NCI-H146 (cell line): ENCODE measurements at places on chromosomes 1 and 21.

DNA sequence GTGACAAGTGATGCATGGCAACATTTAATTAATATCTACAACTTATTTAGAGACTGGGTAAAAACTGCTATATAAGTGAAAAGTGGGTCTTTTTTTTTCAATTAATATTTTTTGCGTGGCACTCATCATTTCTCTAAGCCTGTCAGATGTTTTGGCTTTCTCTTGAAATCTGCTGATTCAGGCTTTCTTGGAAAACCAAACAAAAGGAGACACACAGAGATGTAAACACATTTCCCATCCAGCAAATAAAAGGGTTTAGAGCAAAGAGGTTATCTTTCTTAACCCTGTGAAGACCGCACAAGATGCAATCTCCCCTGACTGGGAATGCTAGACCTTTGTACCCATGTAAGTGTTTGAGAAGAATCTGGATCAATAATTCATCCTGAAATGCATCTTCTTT, 48.7 kb upstream of the PLXNA2 start:
- no peak for DNase-seq

DNA sequence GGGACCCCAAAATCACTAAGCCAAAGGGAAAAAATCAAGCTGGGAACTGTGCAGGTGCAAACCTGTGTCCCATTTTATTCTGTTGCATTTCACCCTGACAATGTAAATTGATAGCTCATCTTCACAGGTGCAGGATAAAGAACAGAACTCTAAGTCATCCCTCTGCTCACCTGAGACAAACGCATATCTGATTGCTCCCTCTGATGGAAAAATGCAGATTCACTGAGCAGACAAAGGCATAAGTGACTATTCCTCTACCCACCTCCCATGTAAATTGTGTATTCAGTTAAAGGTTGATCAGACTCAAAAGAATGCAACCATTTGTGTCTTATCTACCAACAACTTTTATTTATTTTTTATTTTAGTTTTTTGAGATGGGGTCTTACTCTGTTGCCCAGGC, 644.2 kb downstream of the PTPRU start:
- DNase-seq = no peak

- no peak for DNase-seq
These were observed 33.1 kb downstream of the LPAR3 start for GRCh38 chr1:84859866-84860265.

DNA sequence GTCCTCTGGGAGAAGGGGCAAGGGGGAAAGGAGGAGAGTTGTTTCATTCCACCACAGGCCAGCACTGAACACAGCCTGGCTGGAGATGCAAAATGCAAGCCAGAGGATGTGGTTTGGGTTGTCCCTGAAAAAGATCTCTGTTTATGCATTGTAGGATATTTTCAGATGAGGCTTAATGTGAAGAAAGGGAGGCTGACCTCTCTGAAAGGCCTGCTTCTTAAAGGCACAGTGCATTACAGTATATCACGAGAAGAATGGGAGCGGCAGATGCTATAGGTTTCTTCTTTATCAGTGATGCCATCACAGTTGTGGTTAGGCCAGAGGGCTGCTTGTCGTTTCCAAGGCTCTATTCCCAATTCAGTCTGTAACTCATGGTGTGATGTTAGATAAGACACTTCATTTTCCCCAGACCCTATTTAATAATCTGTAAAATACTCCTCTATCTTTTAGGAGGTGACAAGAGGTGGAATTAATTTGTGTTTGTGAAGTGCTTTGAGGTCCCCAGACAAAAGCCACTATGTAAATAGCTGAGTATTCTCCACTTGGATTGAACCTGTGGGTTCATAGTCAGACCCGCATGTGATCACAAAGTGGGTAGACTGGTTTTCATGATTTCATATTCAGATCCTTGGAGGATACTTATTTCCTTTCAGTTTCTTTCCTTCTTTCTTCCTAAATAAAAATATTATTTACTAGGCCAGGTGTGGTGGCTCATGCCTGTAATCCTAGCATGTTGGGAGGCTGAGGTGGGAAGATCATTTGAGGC, 76.5 kb upstream of the WDR26 start:
- no peak for DNase-seq

DNA sequence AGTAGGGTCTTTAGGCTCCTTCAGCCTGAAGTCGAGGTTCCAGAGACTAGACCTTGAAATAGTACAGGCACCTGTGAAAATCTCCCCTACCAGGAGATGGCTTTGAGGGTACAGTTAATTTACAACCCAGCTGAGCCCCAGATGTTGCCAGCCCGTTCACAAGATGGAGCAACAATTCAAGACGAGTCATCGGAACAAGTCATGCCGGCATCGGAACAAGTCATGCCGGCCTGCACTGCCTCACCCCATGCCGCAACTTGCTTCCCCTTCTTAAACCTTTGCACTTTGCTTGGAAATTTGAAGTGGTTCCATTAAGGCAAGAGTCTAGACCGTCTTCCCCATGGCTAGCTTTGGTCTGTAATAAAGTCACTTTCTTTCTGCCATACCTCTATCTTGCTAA, 16.0 kb downstream of the HHAT start:
- no peak for DNase-seq

GRCh38 chr1:65230731-65231481, 78.4 kb upstream of the DNAJC6 start:
- no peak for DNase-seq

- DNase-seq = no peak
These were observed 930 bp downstream of the CDC14A start for GRCh38 chr1:100353071-100353801.

- DNase-seq = no peak
These were observed 52.0 kb upstream of the IVNS1ABP start for GRCh38 chr1:185368913-185369491.

DNA sequence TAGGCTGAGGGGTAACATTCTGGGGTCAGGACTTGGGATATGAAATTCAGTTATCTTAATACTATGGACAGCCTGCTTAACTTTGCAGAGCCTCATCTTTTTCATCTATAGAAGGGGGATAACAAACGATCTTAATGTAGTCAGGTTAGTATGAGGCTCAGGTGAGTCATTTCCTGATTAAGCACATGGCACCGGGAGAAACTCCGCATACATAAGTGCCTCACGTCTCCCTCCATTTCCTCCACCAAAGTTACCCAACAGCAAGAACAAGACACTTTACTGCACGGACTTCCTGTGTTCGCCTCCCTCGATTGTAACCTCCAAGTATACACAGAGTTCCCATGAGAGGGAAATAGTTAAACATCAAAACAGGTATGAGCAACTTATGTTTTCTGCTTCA, 112.7 kb upstream of the COA6 start:
- DNase-seq = no peak

- no peak for DNase-seq
These were observed 10.6 kb downstream of the PGBD5 start for GRCh38 chr1:230415405-230416132.

- no peak for DNase-seq
These were observed 99.1 kb downstream of the PTBP2 start for GRCh38 chr1:96820671-96821070.

- DNase-seq = no peak
These were observed 21.8 kb downstream of the RPRD2 start for GRCh38 chr1:150385537-150386445.

- DNase-seq = no peak
These were observed 877 bp upstream of the SLX9 start for GRCh38 chr21:44938772-44939531.

DNA sequence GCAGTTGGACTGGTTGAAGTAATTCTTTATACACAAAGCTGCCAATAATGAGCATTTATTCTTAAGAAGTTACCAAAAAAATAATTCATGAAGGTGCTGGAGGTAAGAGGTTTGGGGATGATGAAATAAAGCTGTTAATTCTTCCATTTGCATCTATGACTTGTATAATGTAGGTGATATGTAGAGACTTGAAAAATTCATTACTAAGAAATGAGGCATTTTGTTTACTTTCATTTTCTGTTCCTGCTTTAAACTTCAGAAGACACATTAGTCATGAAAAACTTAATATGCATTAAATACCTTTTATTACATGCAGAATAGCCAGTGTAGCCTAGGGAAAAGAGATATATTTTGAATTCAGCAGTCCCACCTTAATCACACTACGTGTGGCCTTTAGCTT, 214.2 kb downstream of the SLC44A5 start:
- DNase-seq = no peak

- DNase-seq = no peak
These were observed 212.1 kb upstream of the PLD5 start for GRCh38 chr1:242736611-242737010.

DNA sequence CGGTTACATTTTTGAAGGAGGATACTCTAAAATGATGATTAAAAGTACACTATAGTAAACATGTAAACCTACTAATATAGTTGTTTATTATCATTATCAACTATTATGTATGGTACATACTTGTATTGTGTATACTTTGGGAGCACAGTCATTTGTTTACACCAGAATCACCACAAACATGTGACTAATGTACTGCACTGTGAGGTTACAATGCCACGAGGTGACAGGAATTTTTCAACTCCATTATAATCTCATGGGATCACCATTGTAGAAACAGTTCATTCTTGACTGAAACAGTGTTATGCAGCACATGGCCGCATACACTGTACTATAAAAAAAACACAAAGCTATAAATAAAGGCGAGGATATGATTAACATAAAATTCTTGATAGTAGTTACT, 44.3 kb downstream of the GPATCH2 start:
- no peak for DNase-seq

DNA sequence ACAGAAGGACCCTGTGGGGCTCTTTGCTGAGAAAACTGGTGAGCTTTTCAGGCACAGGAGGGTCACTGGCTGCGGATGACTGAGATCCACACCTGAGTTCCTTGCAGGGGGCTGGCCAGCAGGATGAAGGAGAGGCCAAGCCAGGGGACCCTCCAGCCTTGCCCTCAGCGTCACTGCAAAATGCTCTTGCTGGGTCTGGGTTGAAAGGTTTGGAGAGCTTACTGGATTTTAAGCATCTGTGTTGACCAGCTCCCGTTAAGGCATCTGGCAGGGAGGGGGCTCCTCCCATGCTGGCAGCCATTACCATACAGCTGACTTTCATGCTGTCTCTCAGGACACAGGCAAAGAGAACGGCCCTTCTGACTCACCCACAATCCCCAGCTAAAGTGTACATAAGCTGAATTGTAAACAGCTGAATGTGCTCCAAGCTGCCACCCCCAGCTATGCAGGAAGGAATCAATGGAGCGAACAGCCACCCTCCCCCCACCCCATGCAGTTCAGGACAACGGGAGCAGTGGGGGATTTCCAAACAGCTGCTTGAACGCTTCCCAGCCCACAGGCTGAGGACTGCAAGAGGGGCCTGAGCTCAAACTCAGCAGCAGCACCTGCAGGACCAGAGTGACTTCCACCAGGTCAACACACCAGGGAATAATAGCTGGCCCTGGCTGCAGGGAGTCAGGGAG, 21.3 kb upstream of the A3GALT2 start:
- peak; percentile 98 for DNase-seq

GRCh38 chr1:224180783-224181452, 2.1 kb upstream of the DEGS1 start:
- DNase-seq = no peak

GRCh38 chr21:35925497-35925896, 134.8 kb downstream of the SETD4 start:
- no peak for DNase-seq

DNA sequence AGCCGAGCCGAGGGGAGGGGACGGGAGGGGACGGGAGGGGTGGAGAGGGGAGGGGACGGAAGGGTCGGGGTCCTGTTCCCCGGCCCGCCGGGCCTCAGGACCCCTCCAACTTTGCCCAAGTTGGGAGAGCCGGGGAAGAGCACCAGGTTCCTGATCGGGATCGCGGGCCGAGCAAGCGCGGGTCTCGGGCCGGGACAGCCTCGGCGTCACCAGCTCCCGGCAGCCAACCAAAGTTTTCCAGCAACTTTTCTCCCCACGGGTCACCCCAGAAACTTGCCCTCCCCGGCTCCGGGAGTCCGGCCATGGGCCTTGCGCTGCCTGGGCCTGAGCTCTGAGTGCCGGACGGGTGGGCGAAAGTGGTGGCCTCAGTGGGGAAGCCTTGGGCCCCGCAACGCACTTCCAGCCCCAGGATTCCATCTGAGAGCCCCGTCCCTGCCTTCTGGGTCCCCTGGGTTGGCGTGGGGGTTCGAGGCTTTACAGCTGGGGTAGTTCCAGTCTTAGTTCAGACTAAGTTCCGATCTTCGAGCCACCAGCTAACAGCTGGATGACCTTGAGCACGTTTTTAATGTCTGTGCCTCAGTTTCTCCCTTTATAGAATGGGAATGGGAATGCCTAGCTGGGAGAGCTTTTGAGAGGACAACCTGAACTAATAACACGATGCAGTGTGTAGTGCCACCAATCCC, 458 bp downstream of the ZC3H12A start:
- no peak for DNase-seq
